NCI-H2081 treated with DMSO at 0.1 percent for 48 hours (cell line): ENCODE measurements at places on chromosomes 1 and 21.

- no peak for DNase-seq
Measured at GRCh38 chr21:32143241-32143939, 135.5 kb downstream of the MIS18A start.

- DNase-seq, result no peak
Measured at GRCh38 chr1:92975551-92976232, 14.4 kb upstream of the DIPK1A start.

DNA sequence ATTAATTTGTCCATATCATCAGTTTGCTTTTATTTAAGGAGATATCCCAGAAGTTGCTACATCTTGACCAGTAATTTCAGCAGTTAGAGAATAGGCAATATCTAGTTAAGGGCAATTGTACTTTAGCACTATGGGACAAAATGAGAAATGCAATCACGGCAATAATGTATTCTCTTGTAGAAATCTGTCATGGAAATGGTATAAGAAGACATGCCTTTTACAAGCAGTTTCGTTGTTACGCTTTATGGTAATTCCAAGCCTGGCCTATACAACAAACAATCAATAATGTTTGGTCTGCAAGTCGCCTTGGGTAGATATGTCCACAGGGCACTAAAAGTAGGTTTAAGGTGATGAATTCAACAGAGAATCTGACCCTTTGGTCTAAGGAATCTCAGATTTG, 1.2 kb upstream of the NOS1AP start:
- no peak for DNase-seq

- no peak for DNase-seq
Measured at GRCh38 chr1:39036678-39037077, 10.5 kb downstream of the NDUFS5 start.

DNA sequence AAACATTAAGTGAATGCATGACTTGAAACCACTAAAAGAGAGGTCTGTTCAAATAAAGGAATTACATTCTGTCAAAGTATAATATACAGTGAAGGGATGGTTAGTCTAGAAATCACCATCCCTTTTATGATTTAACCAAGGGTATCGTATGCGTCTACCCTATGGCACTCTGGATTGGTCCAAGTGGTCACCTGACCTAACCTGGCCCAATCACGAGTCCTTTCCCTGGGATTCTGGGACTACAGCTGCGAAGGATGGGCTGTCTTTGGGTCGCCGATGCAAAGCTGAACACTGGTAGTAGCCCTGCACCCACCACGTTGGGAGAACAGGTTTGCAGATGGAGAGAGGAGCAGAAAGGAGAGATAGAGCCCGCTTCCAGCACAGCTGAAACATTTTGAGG, 30.4 kb upstream of the C1orf198 start:
- DNase-seq, result no peak

- DNase-seq, result no peak
Measured at GRCh38 chr1:174880171-174880570, 119.6 kb upstream of the CACYBP start.

- DNase-seq, result no peak
Measured at GRCh38 chr1:246875041-246876026, 56.4 kb downstream of the AHCTF1 start.
